ENCODE measurements at places on chromosomes 13 and 19. TPM values are rescaled to one million over a fixed set of nuclear protein-coding genes. Genes with fewer than 3 reads are reported as not detected.
A peak's percentile ranks its signal among the peaks of the same experiment; 100 is the strongest.

DNA sequence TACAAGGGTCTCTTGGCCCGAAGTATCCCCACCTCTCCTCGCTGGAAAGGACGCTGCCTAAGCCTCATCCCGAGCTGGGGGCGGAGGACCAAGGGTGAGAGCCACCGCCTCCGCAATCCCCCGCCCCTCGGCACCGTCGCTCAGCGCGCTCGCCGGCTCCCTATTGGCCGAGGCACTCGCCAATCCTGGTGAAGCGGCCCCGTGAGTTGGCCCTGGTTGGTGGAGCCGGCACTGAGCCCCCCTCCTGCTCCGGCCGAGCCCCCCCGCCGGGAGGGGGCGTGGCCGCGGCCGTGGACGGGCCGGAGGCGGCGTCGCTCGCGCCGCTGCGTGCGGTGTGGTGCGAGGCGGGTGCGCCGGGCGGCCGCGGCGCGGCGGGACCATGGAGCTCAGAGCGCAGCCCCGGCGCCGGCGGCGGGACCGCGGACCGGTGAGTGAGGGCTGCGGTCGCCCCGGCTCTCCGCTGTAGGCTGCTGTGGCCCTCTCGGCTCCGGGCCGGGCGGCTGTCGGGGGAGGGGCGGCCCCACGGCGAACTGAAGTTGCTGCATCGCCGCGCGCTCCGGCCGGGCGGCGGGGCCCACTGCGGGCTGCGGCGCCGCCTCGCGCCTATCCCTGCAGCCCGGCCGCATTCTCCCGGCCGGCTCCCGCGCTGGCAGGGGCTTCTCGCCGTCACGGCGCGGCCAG is at the start of gene WASF3:
Gene WASF3 (plus strand): TSS at position 291 of the 681 bp plus-strand sequence. CDS start 84,588 bp downstream, outside the sequence.
- H3K4me1 ChIP-seq = peaks cover 15% of the 10 kb centered on the region
- H3K27ac ChIP-seq = peak within 1 kb of the TSS; percentile 61
- DNase-seq = peak; percentile 95
- no peaks in the 10 kb centered on the region for H3K36me3 ChIP-seq

GRCh38 chr19:49098795-49099194 is 13.5 kb downstream of the SNRNP70 start:
- no peaks in the 10 kb centered on the region for H3K27me3 ChIP-seq
- peaks cover 8% of the 10 kb centered on the region for H3K4me1 ChIP-seq
- no peak for DNase-seq
- H3K4me3 ChIP-seq = no peak overlapping the region
- peaks cover 18% of the 10 kb centered on the region for H3K36me3 ChIP-seq

GRCh38 chr13:40692946-40693345 is 26.5 kb upstream of the FOXO1 start:
- H3K27ac ChIP-seq = no peak overlapping the region
- no peaks in the 10 kb centered on the region for H3K4me1 ChIP-seq
- no peak overlapping the region for H3K4me3 ChIP-seq
- no peak for DNase-seq
- no peaks in the 10 kb centered on the region for H3K36me3 ChIP-seq

GRCh38 chr19:41619018-41619556 is 7.8 kb downstream of the CEACAM4 start:
- H3K4me1 ChIP-seq = no peaks in the 10 kb centered on the region
- no peaks in the 10 kb centered on the region for H3K36me3 ChIP-seq
- H3K27ac ChIP-seq = no peak overlapping the region
- H3K4me3 ChIP-seq = no peak overlapping the region
- no peaks in the 10 kb centered on the region for H3K27me3 ChIP-seq
- no peak for DNase-seq

- H3K27ac ChIP-seq = no peak overlapping the region
- DNase-seq = no peak
- H3K4me3 ChIP-seq = no peak overlapping the region
- H3K36me3 ChIP-seq = no peaks in the 10 kb centered on the region
- peaks cover 4% of the 10 kb centered on the region for H3K27me3 ChIP-seq
Measured at GRCh38 chr13:106176117-106176516, 359.3 kb downstream of the EFNB2 start.

DNA sequence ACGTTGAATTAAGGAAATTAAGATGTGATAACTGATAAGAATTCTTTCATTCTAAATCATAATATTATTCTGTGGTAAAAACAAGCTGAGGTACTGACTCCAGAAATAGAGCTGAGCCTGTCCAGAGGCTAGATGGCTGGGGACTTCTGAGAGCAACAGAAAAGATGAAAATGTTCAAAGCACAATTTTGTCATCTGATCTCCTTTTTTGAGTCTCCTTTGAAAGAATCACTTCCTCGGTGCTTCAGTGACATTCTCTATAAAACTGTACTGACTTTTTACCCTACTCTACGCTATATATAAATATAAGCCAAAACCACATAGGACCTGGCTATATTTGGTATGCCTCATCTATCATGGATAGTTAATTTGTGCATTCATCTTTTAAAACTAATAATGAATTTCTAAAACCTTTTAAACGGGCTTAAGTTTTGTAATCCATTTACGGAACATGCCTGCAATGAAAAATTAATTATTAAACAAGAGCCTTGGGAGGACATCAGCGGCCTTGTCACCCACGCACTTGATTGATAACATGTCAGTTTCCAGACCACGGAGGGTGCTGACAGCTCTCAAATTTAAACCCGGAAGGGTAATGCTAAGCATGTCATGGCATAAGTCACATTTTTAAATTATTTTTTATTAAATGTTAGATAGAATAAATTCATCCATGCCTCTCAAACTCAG is 235.5 kb downstream of the PCDH9 start:
- H3K27ac ChIP-seq = no peak overlapping the region
- H3K4me3 ChIP-seq = peak overlapping the region; percentile 61
- H3K27me3 ChIP-seq = peaks cover 4% of the 10 kb centered on the region
- no peak for DNase-seq
- no peaks in the 10 kb centered on the region for H3K36me3 ChIP-seq

DNA sequence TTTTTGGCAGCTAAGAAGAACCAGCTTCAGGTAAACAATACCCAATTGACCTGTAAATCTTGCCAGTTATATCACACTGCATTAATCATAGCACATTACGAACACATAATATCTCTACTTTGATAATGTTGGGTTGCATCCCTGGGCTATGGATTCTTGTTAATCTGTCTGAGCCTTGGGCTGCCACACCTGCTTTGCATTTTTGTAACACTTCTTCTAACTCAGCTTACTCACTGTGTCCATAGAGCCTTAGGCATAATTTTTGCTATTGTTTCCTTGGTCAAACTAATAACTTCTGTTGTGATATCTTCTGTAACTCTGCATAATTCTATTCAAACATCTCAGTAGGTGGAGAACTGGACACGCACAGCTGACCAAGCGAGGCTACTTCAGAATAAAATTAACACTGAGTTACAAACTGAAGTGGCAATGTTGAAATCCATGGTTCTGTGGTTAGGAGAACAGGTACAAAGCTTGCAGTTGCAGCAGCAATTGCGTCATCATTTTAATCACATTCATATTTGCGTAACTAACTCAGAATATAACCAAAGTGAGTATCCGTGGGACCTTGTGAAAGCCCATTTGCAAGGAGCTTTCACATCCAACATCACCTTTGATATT is 6.4 kb downstream of the ZNF350 start:
- H3K4me1 ChIP-seq = no peaks in the 10 kb centered on the region
- no peaks in the 10 kb centered on the region for H3K27me3 ChIP-seq
- no peak for DNase-seq
- no peak overlapping the region for H3K27ac ChIP-seq
- H3K4me3 ChIP-seq = no peak overlapping the region

- DNase-seq = no peak
- H3K36me3 ChIP-seq = no peaks in the 10 kb centered on the region
- H3K27ac ChIP-seq = no peak overlapping the region
- H3K27me3 ChIP-seq = peaks cover 51% of the 10 kb centered on the region
- H3K4me3 ChIP-seq = peak overlapping the region; percentile 84
- peaks cover 8% of the 10 kb centered on the region for H3K4me1 ChIP-seq
Measured at GRCh38 chr19:42175952-42176648, 41.4 kb downstream of the DEDD2 start.

- H3K36me3 ChIP-seq = no peaks in the 10 kb centered on the region
- DNase-seq = no peak
- peaks cover 31% of the 10 kb centered on the region for H3K4me1 ChIP-seq
- peaks cover 8% of the 10 kb centered on the region for H3K27me3 ChIP-seq
- H3K27ac ChIP-seq = no peak overlapping the region
Measured at GRCh38 chr13:44300895-44301638, 72.6 kb upstream of the SERP2 start.

DNA sequence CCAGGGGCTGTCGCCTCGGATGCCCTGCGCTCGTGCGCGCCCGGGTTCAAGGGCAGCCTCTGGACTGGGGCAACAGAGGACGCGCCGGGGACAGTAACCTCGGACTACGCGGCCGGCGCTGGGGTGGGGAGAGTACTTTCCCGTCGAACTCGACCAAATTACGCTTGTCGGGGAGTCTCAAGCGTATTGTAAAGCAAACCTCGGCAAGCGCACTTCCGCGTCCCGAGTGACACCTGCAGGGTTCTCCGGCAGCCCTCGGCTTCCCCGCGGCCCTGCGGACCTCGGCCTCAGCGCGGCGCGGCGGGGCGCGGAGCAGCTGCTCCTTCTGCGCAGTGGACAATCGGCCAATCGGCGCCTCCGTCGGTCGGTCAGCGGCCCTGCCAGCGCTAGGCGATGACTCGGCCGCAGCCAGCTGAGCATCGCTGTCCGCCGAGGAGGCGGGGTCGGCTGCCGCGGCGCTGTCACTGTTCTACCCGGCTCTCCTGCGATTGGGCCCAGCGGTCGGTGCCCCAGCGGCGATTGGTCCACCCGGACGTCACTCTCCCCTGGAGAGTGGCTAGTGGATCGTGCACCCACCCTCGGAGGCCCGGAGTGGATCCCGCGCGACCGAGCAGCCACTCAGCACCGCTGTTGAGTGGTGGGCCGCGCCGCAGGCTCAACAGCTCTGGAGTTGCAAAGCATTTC is at the start of gene SLC46A3:
Gene SLC46A3 (minus strand): TSS at position 428 of the 684 bp plus-strand sequence. CDS start 972 bp downstream, outside the sequence.
- H3K36me3 ChIP-seq = no peaks in the 10 kb centered on the region
- peak within 1 kb of the TSS; percentile 73 for H3K27ac ChIP-seq
- peaks cover 58% of the 10 kb centered on the region for H3K27me3 ChIP-seq
- peaks cover 7% of the 10 kb centered on the region for H3K4me1 ChIP-seq
- peak; percentile 96 for DNase-seq

- no peak overlapping the region for H3K27ac ChIP-seq
- no peak for DNase-seq
- no peaks in the 10 kb centered on the region for H3K27me3 ChIP-seq
- H3K4me3 ChIP-seq = no peak overlapping the region
- no peaks in the 10 kb centered on the region for H3K4me1 ChIP-seq
Measured at GRCh38 chr19:24063295-24063694, 23.7 kb upstream of the ZNF254 start.

- H3K4me1 ChIP-seq = peaks cover 43% of the 10 kb centered on the region
- DNase-seq = no peak
- H3K27me3 ChIP-seq = no peaks in the 10 kb centered on the region
Measured at GRCh38 chr13:99003851-99004471, 26.1 kb upstream of the DOCK9 start.

DNA sequence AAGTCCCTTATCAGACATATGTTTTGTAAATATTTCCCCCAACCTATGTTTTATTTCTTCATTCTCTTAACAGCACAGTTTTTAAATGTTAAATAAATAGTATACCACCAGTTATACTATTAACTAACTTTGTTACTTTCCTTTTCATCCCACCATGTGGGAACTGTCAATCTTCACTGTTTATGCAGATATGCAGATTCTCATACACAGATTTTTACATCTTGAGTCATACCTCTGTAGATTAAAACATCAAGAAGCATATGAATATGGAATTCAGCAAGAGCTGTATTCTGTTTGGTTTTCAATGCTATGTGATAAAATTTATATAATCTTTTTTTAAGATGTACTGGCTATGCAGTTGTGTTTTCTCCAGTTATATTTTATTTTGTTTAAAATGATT is 566.3 kb downstream of the LIG4 start:
- H3K4me1 ChIP-seq = no peaks in the 10 kb centered on the region
- no peak for DNase-seq
- peaks cover 6% of the 10 kb centered on the region for H3K27me3 ChIP-seq
- H3K27ac ChIP-seq = no peak overlapping the region
- no peaks in the 10 kb centered on the region for H3K36me3 ChIP-seq

- no peaks in the 10 kb centered on the region for H3K27me3 ChIP-seq
- no peaks in the 10 kb centered on the region for H3K36me3 ChIP-seq
- peaks cover 15% of the 10 kb centered on the region for H3K4me1 ChIP-seq
- H3K27ac ChIP-seq = no peak overlapping the region
- H3K4me3 ChIP-seq = no peak overlapping the region
Measured at GRCh38 chr13:40535345-40535836, 131.1 kb downstream of the FOXO1 start.

DNA sequence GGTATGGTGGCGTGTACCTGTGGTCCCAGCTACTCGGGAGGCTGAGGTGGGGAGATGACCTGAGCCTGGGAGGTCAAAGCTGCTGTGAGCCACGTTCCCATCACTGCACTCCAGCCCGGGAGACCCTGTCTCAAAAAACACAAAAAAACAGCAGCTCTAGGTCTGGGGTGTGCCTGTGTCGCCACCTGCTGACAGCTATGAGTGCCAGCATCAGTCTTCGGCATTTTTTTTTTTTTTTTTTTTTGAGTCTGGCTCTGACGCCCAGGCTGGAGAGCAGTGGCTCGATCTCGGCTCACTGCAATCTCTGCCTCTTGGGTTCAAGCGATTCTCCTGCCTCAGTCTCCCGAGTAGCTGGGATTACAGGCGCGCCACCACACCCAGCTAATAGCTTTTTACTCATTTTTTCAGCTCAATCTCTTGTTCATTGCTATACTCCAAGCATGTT is 10.1 kb downstream of the AP2S1 start:
- no peaks in the 10 kb centered on the region for H3K27me3 ChIP-seq
- H3K4me1 ChIP-seq = no peaks in the 10 kb centered on the region
- H3K36me3 ChIP-seq = peaks cover 7% of the 10 kb centered on the region
- no peak for DNase-seq

DNA sequence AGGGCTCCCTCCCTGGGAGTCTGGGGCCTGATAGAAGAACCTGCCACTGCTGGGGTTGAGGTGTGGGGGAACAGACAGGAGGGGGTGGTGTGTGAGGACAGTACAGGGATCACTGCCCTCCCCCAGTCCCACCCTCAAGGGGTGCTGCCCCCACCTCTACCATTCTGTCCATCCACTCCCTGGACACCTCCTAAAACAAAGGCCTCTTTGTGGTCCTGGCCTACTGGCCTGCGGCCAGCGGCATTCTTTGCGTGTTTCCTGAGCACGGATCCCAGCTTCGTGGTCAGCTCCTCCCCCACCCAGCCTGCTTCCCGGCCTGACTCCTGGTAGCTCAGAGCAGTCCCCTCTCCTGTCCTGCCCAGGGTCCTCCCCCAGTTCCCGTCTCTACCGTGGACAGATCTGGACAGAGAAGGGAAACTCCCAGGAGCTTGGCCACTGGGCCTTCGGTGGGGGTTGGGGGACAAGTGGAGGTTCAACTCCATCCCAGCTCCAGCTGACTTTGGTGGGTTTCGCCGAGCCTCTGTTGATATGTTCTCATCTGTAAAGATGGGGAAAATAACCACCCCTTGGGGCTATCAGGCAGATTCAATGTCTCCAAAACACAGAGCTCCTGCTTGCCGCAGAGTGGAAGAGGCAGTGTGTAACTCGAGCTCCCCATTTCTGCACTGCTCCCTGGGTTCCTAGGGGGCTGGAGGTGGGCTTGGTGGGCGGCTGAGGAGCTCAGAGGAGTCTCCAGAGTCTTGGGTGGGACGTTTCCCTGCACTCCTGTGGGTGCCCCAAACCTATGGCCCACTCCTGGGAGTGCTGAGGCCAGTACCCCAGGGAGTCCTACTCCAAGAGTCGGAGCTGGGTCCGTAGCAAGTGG is 48.7 kb downstream of the LYL1 start:
- H3K4me1 ChIP-seq = peaks cover 50% of the 10 kb centered on the region
- H3K4me3 ChIP-seq = peak overlapping the region; percentile 66
- H3K27ac ChIP-seq = no peak overlapping the region
- DNase-seq = no peak
- no peaks in the 10 kb centered on the region for H3K36me3 ChIP-seq

NCR1 gene
- total RNA-seq = not detected

SMIM24 gene
- total RNA-seq = 7.0 TPM

TUBB4A gene
- total RNA-seq = 6.8 TPM

NECTIN2 gene
- 123 TPM for total RNA-seq
